ENCODE measurements at places on chromosomes 12 and 14. TPM values are rescaled to one million over a fixed set of nuclear protein-coding genes. Genes with fewer than 3 reads are reported as not detected.

DNA sequence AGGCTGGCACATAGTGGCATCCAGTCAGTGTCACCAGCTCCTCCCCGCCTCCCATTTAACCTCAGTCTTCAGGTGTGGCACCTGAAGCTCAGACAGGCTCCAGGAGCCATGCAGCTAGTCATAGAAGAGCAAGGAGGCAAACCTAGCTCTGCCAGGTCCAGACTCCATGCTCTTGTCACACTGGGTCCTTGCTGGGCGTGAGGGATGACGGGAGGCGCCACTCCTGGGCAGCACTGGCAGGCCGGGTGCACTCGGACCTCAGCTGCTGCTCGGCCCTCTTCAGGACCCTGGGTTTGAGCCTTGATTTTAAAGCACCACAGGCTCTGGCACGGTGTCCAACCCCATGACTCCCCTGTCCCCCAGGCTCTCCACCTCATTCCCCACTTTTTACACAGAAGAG, 24.1 kb downstream of the ITPK1 start:
- no peak for DNase-seq

GRCh38 chr14:96625426-96625985, 123.3 kb downstream of the PAPOLA start:
- DNase-seq, result no peak

DNA sequence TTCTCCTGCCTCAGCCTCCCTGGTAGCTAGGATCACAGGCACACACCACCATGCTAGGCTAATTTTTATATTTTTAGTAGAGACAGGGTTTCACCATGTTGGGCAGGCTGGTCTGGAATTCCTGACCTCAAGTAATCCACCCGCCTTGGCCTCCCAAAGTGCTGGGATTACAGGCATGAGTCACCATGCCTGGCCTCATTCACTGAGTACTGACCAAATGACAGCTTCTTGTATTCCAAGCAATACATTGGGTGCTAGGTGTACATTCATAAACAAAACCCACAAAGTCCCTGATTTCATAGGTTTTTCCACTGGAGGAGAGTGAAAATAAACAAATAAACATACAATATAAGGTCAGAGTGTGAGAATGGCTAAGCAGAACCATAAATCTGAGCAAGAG, 136.3 kb downstream of the HELB start:
- no peak for DNase-seq

GRCh38 chr14:60430276-60430675, 55.6 kb downstream of the C14orf39 start:
- no peak for DNase-seq

DNA sequence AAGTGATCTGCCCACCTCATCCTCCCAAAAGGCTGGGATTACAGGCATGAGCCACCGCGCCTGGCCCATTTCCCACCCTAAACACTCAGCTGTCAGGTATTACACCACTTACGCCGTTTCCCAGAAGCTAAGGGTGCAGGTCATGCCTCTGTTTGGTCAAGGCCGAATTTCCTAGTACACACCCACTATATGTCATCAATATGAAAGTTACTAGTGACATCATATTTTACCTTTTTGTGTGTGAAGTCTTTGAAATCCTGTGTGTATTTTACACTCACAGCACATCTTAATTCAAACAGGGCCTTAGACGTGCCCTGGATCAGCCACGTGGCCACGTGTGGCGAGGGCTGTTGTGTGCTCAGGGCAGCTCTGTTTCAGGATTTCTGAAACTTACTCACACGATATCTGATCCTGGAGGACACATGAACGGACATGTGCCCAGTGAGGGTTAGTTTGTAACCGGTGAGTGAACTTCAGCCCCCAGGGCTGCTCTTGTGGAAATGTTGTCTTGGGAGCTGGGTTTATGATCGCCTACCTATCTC, 51.8 kb downstream of the GLT1D1 start:
- no peak for DNase-seq

- no peak for DNase-seq
Observed at GRCh38 chr14:54486685-54487084, 2.1 kb downstream of the GMFB start.

GRCh38 chr12:53983568-53983949, 1.4 kb upstream of the HOXC10 start:
- DNase-seq, result no peak

GRCh38 chr14:35416108-35416750, 11.7 kb upstream of the NFKBIA start:
- peak; percentile 62 for DNase-seq

- DNase-seq, result no peak
Observed at GRCh38 chr12:131094831-131095805, 141.4 kb downstream of the ADGRD1 start.

GRCh38 chr12:106301241-106301610, 1.3 kb upstream of the TCP11L2 start:
- no peak for DNase-seq

DNA sequence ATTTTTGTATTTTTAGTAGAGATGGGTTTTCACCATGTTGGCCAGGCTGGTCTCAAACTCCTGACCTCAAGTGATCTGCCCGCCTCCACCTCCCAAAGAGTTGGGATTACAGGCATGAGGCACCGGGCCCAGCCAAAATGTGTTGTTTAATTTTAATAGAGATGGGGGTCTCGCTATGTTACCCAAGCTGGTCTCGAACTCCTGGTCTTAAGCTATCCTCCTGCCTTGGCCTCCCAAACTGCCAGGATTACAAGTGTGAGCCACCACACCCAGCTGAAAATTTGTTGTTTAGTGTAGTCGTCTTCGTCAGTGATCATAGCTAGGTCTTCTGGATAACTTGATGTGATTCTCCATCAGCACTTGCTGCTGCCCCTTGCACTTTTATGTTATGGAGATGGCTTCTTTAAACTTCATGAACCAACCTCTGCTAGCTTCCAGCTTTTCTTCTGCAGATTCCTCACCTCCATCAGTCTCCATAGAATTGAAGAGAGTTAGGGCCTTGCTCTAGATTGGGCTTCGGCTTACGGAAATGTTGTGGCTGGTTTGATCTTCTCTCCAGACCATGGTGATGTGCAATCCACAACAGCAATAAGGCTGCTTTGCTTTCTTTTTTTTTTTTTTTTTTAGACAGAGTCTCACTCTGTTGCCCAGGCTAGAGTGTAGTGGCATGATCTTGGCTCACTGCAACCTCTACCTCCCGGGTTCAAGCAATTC, 13.0 kb downstream of the ISCU start:
- no peak for DNase-seq

- DNase-seq, result no peak
Observed at GRCh38 chr12:92639017-92639416, 63.8 kb upstream of the PLEKHG7 start.

- DNase-seq, result no peak
Observed at GRCh38 chr14:50347521-50347920, 35.4 kb downstream of the DMAC2L start.

DNA sequence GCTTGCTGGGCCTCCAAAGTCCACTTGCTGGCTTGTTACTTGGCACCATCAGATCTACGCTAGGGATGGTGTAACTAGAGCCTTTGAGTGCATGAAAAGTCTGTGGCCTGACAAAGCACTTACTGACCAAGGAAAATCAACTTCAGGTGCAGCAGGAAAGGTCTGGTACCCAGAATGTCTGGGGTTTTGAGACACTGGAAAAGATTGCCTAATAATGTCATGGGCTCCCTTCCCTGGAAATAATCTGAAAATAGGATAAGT, 106.7 kb downstream of the ZFP36L1 start:
- DNase-seq, result no peak

- DNase-seq, result peak; percentile 54
Observed at GRCh38 chr12:57604454-57604991, at the start of gene DTX3. DTX3 (plus strand) TSS chr12:57604824; CDS start chr12:57606518, 1,694 bp downstream.

GRCh38 chr12:121578230-121579189, 2.3 kb downstream of the KDM2B start:
- DNase-seq, result no peak

DNA sequence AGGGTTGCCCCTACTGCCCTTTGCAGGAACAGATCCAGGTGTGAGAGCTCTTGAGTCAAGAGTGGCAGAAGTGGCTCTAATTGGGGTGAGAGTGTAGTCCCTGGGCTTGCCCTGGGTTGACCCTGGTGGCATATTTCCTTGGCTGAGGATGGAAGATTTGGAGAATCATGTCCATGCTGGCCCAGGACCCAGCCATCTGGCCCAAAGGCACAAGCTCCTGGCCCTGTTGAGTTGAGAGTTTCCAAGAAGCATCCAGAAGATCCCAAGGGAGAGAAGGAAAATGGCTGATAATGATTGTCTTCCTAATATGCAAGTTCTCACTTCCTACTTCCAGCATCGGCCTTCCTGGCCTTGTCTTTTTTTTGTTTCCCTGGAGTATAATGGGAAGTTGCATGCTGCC, 55.5 kb upstream of the SRSF5 start:
- no peak for DNase-seq

DNA sequence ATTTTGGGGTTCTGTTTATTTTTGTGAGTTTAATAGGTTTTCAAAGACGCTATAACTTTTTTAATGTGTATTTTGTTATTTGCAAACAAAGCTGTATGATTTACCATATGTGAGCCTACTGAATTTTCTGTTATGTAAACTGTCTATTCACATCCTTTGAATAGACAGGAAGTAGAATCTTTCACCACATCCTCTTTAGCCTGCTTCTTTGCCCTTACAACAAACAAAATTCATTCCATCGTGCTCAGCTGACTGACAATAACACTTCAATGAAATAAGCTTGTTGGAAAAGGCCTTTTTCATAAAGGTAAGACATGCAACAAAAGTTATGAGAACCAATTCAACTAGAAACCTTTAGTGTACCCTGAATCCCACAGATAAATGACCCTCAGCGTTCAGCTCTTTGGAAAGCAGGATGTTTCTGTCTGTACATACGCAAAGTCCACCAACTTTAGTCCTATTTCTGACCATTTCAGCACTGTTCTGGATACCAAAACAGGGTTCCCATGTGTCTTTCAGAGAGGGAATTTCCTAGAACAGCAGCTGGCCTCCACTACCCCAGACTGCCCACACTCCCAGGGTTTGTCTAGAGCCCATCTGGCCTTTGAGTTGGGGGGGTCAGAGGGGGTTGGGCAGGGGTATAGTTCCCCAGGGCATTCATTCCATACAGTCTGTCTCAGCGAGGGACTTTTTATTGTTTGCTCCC, 71.3 kb downstream of the DUSP6 start:
- DNase-seq, result no peak

DNA sequence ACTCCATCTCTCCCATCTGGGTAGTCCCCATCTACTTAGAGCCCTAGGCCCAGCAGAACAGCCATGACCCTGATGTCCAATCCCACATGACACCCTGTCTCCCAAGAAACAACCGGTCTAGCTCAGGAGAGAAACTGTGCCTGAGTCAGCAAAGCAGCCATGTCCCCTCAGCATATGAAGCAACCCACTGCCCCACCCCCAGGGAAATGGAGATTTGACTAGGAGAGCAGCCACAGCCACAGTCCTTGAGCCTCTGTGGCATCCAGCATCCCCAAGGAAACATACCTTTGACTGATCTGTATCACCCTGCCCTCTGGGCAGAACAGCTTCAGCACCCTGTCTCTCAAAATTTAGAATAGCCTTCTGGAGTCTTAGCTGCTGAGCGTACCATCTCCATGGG, 641.9 kb upstream of the FBXO33 start:
- no peak for DNase-seq

DNA sequence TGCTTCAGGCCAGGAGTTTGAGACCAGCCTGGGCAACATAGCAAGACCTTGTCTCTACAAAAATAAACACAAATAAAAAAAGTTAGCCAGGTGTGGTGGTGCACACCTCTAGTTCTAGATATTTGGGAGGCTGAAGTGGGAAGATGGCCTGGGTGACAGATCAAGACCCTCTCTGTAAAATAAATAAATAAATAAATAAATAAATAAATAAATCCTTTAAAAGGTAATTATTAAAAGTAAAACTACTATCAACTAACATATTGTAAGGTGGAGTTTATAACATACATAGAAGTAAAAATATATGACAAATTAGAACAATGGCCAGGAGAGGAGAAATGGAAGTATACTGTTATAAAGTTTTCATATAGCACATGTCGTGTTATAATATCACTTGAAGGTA, 33.3 kb upstream of the CLMN start:
- no peak for DNase-seq

- no peak for DNase-seq
Observed at GRCh38 chr14:42353315-42353714, 746.6 kb downstream of the LRFN5 start.

DNA sequence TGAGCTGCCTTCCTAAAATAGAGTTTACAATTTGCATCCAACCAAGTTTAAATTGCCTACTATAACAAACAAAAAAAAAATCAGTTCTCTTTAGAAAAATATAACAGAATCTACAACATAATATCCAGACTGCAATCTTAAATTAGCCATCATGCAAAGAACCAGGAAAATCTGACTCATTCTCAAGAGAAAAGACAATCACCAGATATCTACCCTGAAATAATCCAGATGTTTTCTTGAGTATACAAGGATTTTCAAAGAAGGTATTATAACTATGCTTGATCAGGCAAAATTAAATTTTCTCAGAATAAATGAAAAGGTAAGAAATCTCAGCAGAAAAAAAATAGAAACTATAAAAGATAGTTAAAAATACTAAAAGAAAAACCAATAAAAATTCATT, 115.6 kb downstream of the CCER1 start:
- DNase-seq, result no peak

GRCh38 chr14:103223818-103224352, 100.6 kb downstream of the TNFAIP2 start:
- DNase-seq, result no peak

DNA sequence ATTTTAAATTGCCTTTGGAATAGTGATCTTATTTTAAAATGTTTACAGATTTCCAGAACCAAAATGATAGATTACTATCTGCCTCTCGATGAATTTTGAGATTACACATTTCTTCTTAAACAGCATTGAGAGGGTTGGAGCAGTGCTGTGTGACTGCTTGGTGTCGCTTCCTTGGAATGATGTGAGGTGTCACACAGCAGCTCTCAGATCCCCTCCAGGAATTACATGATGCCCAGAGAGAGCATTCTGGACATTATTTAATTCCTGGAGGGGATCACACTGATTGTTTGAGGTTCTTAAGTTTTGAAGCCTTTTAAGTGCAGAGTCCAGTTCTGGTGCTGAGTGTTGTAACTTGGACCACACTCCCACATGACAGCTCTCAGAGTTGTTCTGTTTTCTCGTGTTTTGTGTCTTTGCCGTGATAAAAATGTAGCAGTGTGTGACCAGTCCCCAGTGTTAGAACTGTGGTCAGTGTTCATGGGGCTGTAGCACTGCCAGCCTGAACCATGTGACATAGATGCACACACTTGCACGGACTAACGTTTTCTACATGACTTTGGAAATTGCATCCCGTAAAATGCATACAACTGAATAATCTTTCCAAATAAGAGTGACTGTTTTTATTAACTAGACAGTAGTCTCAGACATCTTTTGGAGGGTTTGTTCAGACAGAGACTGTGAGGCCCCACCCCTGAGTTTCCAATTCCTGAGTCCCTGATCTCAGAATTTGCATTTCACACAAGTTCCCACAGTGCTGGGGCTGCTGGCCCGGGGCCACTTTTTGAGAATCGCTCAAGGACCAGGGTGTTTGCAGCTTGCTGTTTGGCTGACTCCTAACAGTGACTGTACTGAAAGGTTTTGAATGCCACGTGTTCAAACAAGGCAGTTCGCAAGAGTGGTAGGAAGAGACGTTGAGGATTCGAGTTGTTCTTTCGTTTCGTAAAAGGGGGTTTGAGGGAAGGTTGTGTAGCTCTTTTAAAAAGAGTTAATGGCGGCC, 26.0 kb downstream of the XRCC3 start:
- no peak for DNase-seq

The TESPA1 gene
- total RNA-seq, result 112 TPM

The RTL1 gene
- not detected for total RNA-seq

The LRRK2 gene
- 0.25 TPM for total RNA-seq

The GPR162 gene
- not detected for total RNA-seq

The LMNTD1 gene
- not detected for total RNA-seq

The RASSF9 gene
- not detected for total RNA-seq

The TAS2R50 gene
- 0.25 TPM for total RNA-seq

The LRTM2 gene
- total RNA-seq, result not detected

The WNT1 gene
- 0.73 TPM for total RNA-seq

The KLRC4 gene
- not detected for total RNA-seq

The KRT73 gene
- total RNA-seq, result not detected

The ASCL4 gene
- total RNA-seq, result not detected
